ENCODE measurements at places on chromosomes 12 and 14.

DNA sequence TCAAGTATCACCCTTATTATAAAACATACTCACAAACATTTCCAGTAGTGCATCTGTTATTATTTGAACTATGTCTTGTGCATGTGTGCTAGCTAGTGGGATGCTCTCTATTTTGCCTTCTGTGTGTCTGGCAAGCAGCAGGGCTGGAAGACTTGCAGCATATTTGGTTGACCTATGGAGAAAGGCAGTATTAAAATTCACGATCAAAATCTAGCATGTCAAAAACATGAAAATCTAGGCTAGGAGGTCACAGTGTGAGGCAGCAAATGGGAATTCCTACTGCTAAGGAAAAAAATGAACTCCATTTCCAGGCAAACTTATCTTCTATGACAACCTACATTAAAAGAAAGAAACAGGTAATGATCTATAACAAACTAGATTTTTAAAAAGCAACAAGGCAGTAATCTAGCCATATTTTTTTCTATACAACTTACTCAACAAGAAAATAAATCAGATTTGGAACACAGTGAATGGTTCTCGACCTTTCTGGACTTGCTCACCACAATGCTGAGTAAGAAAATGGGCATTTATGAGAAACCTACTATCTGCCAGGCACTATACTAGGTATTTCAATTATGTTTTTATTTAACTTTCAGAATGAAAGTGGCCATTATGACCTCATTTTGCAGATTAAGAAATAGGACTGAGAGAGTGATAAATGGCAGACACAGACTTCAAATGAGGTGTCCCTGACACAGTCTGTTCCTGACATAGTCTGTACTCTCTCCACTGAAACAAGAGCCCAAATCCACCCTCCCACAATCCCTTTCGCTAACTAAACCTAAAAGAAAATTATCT is 96.8 kb downstream of the TXNDC16 start:
- DNase-seq = no peak

- no peak for DNase-seq
Measured at GRCh38 chr12:110615171-110615570, 1.2 kb downstream of the TCTN1 start.

GRCh38 chr12:59401862-59402261 is 194.0 kb upstream of the SLC16A7 start:
- DNase-seq = no peak

DNA sequence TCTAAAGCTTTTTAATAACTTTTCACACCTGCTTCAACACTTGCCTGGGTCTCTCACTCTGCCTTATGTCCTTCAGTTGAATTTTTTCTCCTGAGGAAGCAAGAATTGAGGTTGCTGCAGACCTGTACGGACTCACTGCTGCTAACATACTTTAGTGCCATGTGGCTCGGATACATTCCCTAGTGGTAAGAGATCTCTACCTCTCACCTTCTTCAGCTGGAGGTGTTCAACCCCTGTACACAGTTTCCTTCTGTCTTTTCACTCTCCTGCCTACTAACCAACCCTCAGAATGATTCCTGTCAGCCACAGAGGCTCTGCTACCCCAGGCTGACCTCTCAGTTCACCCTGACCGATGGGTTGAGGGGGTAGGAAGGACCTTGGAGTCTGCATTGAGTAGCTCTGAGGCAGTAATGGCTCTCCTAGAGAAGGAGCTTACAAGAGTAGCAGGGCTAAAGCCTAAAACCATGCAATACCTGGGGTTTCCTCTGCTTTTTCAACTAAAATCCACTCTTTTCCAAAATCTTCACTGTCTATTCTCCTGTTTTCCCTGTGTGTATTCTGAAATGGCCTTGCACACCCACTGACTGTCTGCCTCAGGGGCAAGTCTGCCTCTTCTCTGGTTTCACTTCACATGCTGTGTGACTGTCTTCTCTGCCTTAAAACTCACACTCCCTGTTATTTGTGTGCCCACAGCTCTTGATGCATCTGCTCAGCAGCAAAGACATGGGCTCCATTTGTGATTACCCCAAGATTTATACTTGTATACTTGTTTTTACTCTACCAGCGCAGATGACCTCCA is 14.0 kb upstream of the DHRS2 start:
- no peak for DNase-seq

GRCh38 chr12:127571578-127571977 is 695.4 kb upstream of the TMEM132C start:
- no peak for DNase-seq

GRCh38 chr14:106210650-106211049 is 684.3 kb downstream of the TMEM121 start:
- no peak for DNase-seq

GRCh38 chr12:88299567-88300101 is 157.5 kb downstream of the TMTC3 start:
- DNase-seq = no peak

DNA sequence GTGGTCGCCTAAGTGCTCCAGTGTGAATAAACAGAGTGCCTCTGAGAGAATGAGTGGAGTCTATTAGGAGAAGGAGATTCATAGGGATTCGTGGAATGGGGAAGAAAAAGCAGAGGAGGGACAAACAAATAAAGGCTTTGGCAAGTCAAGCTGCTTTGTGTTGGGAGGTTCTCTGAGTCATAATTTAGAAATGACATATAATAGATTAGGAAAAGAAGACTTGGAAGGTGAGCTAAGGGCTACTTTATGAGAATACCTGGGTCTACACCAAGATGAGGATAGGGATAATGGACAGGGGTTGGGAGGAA is 6.4 kb upstream of the NTN4 start:
- no peak for DNase-seq

DNA sequence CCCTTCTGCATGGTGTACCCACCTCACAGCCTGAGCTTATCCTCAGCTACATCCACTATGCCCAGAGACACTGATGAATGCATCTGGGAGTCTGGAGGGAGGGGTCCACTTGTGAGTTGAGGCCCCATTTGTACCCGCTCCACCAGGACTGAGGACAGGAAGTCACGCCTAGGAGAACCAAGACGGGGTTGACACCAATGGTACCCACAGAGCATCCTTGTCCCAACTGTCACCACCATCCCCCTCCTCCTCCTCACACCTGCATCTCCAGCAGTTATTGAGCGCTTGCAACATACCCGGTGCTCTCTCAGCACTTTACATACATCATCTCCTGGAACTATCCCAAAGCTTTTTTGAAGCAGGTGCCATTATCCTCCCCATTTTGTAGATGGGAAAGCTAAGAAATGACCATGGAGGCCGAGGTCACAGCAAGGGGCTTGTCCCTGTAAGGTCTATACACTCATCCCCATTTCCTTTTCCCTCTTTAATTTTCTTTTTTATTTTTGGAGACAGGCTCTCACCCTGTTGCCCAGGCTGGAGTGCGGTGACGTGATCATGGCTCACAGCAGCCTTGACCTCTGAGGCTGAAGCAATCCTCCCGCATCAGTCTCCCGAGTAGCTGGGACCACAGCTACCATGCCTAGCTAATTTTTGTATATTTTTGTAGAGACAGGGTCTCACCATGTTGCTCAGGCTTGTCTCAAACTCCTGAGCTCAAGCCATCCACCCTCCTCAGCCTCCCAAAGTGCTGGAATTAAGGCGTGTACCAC is 31.7 kb downstream of the DGLUCY start:
- no peak for DNase-seq

- DNase-seq = no peak
Measured at GRCh38 chr12:1453810-1454209, 140.6 kb downstream of the FBXL14 start.

DNA sequence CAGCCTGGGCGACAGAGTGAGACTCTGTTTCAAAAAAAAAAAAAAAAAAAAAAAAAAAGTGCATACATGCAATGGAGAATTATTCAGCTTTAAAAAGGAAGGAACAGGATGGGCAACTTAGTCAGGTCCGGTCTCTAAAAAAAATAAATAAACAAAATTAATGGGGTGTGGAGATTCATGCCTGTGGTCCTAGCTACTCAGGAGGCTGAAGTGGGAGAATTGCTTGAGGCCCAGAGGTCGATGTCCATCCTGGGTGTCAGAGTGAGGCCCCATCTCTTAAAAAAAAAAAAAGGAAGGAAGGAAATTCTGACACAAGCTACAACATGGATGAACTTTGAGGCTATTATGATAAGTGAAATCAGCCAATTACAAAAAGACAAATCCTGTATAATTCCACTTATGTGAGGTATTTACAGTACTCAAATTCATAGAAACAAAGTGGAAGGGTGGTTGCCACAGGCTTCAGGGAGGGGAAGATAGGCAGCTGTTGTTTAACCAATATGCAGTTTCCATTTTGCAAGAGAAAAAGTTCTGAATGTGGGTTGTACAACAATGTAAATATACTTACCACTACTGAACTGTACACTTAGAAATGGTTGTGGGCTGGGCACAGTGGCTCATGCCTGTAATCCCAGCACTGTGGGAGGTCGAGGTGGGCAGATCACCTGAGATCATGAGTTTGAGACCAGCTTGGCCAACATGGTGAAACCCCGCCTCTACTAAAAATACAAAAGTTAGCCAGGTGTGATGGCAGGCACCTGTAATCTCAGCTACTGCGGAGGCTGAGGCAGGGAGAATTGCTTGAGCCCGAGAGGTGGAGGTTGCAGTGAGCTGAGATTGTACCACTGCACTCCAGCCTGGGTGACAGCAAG is 12.3 kb upstream of the APOF start:
- no peak for DNase-seq

GRCh38 chr14:39755269-39755878 is 323.1 kb upstream of the FBXO33 start:
- no peak for DNase-seq

DNA sequence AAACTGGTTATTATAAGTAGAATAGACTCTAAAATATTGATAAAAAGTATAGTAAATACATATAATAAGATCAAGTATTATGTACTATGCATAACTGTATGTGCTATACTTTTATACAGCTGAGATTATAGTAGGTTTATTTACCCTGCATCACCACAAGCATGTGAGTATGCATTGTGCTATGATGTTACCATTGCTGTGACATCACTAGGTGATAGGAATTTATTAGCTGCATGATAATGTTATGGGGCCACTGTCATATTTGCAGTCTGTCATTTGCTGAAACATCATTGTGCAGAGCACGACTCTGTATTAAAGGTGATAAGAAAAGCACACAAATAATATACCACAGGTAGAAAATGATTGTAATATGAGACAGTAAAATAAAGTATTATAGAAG is 385.6 kb downstream of the ZFP36L1 start:
- DNase-seq = no peak

DNA sequence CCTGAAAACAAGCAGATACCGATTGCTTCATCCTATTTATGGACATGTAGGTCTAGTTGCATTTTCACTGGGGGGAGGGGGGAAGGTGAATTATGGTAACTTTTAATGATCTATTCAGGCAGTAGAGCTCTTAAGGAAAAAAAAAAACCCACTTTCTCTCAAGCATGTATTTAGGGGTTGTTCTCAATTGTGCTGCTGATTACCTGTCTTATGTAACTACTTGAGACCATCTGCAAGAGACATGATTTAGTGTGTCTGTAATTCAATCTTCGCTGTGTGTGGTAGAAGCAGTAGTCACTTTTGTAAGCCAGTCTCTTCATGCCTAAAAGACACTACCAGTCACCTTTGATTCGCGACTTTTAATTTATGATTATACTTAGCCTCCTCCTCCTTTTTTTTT is 8.9 kb downstream of the CALM1 start:
- no peak for DNase-seq

DNA sequence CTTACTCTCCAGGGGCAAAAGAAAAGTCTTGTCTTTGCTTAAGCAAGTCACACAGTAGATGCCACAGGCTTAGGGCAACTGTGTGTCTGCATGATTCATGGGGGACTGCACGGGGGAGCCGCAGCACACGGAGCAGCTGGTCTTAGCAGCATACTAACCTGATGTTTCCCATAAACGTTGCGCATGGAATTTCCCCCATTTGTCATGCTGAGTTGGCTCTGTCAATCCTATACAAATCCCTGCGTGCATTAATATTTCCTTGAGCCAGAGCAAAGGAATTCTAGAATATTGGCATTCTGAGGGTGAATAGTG is 71.2 kb downstream of the SAMD4A start:
- no peak for DNase-seq

DNA sequence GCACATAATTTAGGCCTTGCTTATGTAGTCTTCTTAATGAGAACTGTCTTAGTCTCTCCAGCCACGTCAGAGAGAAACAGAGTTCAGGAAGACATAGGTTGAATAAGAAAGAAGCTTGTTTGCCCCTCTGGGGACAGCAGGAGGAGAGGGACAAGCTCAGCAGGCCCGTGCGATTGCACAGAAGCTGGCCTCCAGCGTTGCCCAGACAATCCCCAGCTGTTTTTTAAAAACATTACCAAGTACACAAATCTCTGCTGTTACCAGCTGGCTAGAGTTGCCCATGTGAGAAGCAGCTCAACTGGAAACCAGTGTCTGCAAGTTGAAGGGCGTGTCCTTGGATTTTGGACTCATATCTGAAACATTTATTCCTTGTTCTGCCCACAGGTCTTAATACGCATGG is 232.6 kb downstream of the EFCAB11 start:
- no peak for DNase-seq

GRCh38 chr12:122958198-122958888 is 7.9 kb downstream of the ABCB9 start:
- no peak for DNase-seq

GRCh38 chr12:85531341-85531740 is 251.3 kb downstream of the ALX1 start:
- no peak for DNase-seq

DNA sequence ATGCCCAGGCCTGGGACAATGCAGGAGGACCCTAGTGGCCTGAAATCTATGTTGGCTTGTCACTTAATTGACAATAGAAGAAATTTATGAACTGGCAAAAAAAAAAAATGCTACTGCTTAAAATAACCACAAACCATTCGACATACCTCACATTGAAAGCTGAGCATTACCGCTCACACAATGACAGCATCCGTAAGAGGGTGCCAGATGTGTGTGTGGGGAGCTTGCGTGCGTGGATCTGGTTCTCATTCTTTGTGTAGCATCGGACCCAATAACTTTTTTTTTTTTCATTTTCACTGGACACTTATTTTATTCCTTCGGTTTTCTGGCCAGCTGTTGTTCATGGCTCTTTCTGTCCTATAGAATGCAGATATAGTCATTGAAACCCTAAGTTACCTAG is 216.7 kb downstream of the VRK1 start:
- DNase-seq = no peak

GRCh38 chr14:65438266-65438933 is 25.9 kb downstream of the FUT8 start:
- DNase-seq = no peak

DNA sequence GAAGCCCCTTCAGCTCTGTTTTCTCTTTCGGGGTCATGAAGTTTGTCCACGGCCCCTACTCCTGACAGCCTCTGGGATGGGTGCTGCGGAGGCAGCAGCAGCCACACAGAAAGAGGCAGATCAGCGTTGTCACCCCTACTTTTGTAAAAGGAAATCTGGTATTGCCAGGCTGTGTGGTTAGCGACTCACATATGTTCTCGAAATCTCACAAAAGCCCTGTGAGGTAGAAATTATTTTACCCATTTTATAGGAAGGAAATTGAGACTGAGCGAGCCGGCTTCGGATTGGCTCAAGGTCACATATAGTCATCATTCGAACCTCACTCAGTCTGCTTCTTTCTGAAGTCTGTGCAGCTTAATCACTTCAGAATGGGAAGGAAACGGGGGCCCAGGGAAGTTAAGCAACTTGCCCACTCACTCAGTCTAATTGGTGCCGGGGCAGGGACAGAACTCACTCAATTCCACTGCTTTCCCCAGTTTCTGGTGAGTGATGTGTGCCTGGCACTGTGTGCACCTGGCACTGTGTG is 1.1 kb upstream of the CKAP4 start:
- no peak for DNase-seq
